Stimulated activated naive CD8-positive, alpha-beta T cell treated with anti-CD3 and anti-CD28 coated beads, Interleukin-15, amount 100 ng/mL, for 72 hours (primary cell): ENCODE measurements at places on chromosomes 3 and 15.

DNA sequence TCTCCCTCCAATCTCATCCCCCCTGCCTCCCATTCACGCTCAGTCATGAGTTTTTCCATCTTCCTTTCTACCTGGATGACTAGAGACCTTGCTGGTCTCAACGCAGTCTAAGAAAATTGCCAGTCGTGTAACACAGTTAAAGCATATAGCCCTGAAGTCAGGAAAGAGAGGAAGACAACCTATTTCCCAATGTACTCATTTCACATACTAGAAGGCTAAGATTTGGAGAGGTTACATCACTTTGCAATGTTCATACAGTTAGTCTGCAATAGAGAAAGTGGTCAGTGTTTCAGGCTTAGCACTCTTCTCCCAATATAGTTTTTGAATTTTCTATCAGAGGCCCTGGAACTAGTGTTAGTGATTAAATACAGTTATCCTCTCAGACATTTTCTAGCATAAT lies 278.6 kb downstream of the EDEM1 start:
- DNase-seq = no peak

- no peak for DNase-seq
Observed at GRCh38 chr3:193292386-193292785, 51.4 kb downstream of the PLAAT1 start.

GRCh38 chr15:100341750-100342560 lies at the start of gene ADAMTS17:
ADAMTS17 (minus strand) TSS chr15:100341975; CDS start chr15:100341899, 76 bp downstream.
- DNase-seq = peak; percentile 94

- no peak for DNase-seq
Observed at GRCh38 chr15:50767332-50767861, 1.9 kb upstream of the SPPL2A start.

- no peak for DNase-seq
Observed at GRCh38 chr15:33066584-33066983, 127.9 kb downstream of the FMN1 start.

DNA sequence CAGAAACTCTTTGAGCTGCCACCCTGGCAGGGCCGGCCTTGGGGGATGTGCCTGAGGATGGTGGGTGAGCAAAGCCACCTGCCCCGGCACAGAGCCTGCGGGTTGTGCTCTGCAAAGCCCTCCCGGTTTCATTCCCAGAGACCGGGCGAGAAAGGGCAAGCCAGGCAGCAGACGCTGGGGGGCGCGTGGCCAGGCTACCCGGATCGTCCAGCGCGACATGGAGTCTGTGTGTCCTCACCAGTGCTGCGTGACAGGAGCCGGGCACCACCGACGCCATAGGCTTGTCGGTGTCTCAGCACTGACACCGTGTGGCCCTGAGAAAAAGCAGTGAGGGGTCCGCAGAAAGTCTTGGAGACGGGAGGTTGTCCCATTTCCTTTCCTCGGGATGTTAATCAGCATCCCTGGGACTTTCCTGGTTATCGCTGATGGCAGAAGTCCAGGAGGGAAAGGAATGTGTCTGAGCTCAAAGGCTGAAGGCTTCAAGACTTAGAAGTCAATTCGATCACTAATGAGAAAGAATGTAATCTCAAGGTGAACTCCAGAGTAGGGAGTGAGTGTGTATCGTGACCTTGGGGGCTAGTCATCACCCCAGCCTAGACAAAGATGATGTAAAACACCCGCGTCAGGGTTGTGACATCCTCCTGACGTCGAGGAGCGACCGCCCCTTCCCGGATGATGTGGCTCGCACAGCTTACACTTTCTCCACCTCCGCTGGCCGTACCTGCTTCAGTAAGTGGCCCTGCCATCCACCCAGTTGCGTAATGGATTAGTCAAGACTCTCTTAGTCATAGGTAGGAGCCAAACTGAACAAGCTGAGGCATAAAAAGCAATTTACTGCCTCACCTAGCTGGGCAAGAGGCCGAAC lies 36.3 kb upstream of the PLA2G4E start:
- DNase-seq = peak; percentile 56
